ENCODE measurements at places on chromosomes 4 and X.

GRCh38 chrX:50818986-50819385 lies 5.0 kb upstream of the SHROOM4 start:
- DNase-seq = no peak

DNA sequence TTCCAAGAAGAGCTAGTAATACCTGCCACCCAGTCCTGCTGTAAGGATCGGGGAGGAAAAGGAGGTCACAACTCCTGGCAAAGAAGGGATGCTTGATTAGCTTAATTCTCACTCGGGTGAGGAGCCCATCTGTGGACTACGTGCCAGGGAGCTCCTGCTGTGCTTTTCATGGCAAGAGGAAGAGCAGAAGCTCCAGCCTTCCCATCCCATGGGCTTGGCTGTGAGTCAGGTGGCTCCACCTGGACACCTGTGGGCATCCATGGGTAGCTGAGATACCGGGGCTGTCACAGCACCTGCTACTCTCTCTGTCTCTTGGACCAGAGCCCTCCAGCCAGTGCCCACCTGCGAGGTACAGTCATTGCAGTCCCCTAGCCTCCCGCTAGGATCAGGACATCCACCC lies 18.0 kb downstream of the CLNK start:
- DNase-seq = no peak

DNA sequence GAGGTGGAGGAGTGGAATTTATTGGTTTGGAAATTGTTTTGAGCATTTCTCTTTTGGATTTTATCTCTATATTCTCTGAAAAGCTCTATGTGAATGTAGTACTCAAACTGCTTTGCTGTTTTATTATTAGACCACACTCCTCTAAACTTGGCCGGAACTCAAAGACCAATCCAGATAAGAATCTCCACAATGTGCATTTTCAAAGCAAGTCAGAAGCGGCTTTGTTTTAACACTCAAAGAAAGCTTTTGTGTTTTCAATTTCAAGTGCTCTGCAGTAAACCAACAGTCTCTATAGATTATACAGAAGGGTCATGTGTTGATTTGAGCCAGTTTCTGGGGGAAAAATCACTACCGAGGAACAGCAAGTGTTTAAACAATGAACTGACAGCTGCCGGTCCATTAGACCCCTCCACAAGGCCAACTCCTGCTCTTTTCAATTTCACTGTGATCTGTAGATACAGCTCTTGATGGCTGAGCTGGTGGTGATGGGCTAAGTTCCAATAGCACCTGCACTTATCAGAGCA lies 79.4 kb downstream of the FTHL17 start:
- no peak for DNase-seq

- no peak for DNase-seq
These were observed 1489.8 kb downstream of the STIM2 start for GRCh38 chr4:28350485-28350884.

GRCh38 chrX:21734175-21734574 lies 23.7 kb downstream of the SMPX start:
- no peak for DNase-seq

GRCh38 chrX:134604701-134605311 lies 53.5 kb downstream of the PLAC1 start:
- DNase-seq = no peak

GRCh38 chr4:167183036-167183435 lies 51.3 kb downstream of the SPOCK3 start:
- no peak for DNase-seq

- no peak for DNase-seq
These were observed 105.6 kb downstream of the AMELX start for GRCh38 chrX:11398785-11399184.

DNA sequence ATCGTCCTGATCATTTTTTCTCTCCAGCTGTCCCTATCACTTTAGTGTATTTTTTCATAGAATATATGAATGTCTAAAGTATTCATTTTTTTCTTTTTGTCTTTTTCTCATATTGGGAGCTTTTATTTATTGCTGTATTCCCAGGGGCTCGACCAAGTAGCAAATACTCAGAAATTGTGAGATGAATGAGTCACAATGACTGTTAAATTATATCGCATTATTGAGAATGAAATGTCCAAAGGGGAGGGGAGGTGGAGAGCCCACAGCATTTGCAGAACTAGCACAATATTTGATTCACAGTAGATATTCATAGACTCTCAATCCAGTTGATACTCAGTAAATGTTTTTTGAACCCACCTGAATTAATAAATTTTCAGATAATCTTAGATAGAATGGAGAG lies 543.6 kb upstream of the FAM241A start:
- DNase-seq = no peak

DNA sequence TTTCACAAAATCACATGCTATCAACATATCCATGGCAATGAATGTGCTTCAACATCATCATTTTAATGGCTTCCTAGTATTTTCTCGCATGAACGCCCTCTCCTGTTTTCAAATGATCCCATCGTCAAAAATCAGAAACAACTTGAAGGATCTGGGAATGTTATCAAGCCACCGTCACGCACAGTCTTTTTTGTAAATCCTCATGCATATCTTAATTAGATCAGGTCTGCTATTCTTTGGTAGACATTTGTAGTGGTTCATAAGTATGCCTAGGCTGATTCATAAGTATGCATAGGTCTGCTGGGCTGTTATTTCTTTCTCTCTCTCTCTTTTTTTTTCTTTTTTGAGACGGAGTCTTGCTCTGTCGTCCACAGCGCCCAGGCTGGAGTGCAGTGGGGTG lies 101.6 kb downstream of the CLNK start:
- DNase-seq = no peak

Measured in neural crest cell (in vitro differentiated cells).